ENCODE measurements at places on chromosomes 5 and 9.

DNA sequence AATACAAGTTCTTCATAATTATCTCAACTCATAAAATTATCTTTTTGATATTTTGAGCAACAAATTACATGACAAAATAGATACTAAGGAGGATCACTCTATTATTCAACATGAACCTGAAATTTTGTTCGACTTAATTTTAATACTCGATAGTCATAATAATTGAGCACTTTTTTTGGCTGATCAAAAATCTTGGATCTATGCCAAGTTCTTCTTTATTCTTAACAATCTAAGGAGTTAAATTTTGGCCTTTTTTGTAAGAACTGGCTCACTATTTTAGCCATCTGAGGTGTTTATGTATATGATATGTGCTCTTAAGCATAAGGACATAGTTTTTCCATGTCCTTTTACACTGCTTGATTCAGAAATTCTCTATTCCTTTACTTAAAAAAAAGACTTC, 996.1 kb upstream of the COX7C start:
- DNase-seq = no peak

DNA sequence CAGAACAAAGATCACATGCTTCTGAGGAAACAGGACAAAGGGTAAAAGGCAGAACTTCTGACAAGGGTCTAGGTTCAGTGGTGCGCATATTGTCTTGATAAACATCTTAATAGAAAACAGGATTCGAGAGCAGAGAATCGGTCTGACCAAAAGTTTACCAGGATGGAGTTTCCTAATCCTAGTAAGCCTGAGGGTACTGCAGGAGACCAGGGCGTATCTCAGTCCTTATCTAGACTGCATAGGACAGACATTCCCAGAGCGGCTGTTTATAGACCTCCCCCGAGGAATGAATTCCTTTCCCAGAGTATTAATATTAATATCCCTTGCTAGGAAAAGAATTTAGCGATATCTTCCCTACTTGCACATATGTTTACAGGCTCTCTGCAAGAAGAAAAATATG, 32.4 kb upstream of the TNFSF8 start:
- no peak for DNase-seq

GRCh38 chr9:106035806-106036205, 341.5 kb downstream of the TMEM38B start:
- no peak for DNase-seq

DNA sequence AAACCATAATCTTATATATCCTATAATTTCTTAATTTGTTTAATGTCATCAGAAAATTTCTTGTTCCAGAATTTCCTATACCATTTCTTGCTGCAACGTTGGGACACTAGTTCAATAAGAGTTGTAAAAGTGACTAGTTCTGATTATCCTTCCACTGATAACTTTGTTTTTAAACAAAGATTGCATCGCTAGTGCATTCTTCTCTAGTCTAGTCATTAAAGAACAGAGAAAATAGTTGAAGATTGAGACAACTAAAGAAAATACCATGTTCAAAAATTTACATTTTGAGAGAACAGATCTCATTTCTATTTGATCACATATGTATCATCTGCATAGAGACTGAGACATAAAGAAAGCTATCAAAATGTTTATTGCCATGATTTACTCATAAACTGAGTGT, 1888.2 kb downstream of the EFNA5 start:
- no peak for DNase-seq

DNA sequence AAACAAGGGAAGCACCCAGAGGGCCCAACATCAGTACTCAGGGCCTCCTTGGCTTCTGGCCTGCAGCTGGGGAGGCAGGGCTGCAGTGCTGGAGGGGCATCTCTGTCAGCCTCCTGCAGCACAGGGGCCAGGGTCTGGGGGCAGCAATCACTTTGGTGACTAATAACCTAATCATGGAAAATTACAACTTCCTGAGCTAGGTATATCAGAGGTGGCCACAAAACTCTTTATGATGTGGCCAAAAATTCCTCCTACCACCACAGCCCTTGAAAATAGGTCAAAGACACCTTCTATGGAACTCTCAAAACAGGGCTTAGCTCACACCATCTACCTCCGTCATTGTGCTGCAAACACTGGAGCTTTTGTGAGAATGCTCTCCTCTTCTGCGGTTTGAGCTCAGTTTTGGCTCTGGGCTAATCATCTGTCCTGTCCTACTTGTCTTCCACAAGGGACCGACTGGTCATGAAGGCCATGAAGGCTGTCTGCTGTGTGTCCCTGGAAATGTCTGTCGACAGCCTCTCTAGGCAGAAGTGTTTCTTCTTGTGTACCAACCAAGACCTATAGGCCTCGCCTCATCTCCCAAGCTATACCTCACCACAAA, 28.6 kb downstream of the CSF2 start:
- DNase-seq = peak; percentile 63

DNA sequence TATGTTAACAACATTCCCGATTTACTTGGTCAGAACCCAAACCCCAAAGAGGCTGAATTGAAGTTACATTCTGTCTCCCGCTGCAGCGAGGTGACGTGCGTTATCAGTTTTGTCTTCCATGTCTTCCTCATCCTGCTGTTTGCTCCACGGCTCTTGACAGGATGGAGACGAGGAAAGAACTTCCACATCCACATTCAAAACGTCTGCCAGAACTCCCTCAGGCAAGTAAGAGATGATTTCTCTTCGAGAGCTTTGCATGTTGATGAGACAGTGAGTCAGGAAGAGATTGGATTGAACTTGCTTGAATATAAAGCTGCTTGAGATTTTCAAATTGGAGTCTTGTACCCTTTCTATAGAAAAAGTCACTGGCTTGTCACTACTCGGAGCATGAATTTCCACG, 242.6 kb downstream of the AUH start:
- no peak for DNase-seq

DNA sequence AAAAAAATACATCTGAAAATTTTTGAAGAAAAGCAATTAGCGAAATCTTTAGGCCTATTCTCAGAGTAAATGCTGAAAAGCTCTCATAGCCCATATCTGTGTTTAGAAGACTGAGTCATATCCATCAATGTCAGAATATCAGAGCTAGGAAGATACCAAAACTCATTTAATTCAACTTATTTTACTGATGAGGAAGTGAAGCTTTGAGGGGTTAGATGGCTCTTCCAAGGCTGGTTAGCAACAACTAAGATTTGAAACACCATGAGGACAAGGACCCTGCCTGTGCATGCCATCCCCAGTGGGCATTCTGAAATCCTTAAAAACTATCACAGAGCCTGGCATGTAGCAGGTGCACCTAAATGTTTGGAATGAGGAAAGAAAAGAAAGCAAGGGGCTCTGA, 2.5 kb downstream of the FREM1 start:
- no peak for DNase-seq

DNA sequence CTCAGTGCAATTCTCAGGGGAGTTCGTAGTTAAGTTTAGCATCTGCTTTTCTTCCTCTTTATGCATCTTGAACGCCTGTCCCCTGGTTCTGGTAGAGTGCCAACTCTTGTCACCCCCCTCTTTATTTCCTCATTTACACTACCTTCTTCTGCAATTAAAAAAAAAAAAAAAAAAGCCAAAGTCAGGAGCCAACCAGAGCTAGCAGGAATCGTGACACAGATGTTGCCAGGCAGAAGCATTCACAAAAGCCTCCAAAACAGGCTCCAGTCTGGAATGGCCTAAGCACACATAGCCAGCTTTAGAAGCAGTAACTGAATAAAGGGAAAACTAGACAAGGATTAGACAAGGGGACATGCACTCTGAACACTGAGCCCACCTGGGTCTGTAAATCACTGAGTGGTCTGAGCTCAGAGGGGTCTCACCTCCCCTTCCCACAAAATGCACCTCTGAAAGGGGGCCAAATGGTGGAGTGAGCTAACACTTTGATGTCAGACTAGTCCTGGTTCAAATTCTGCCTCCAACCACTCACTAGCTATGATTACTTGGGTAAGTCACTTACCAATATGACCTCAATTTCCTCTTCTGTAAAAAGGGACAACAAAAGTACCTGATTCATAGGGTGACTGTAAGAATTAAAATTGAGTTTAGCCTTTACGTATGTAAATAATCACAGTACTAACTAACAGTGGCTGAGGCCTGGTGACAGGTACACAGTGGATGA, 2.0 kb downstream of the CD74 start:
- DNase-seq = peak; percentile 49

DNA sequence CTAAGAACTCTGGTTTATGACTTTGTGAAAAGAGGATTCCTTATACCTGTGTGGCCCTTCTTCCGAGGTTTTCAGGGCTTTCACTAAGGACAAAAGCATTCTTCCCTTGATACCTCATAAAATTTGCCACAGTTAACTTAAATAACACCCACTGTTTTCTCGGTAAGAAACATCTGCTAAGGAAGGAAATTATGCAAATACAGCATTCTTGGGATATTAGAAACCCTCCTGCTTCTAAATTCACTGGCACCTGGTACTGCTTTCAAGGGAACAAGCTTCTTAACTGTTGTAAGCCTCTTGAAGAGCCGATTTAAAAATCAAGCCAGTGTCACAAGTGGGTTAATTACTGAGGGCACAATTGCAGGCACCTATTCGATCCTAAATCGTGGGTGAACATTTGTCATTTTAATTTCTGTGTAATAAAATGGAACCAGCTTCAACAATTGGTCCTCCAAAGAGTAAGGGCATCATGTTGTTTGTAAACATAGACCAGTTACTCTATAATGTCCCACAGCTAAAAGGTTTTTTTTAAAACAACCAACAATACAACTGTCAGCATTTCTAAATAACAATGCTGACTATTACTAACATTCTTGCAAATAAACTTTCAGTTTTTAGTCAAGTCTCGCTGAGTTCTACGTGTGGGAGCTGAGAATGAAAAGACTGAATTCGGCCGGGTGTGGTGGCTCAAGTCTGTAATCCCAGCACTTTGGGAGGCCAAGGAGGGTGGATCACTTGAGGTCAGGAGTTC, 26.6 kb downstream of the AK3 start:
- no peak for DNase-seq

DNA sequence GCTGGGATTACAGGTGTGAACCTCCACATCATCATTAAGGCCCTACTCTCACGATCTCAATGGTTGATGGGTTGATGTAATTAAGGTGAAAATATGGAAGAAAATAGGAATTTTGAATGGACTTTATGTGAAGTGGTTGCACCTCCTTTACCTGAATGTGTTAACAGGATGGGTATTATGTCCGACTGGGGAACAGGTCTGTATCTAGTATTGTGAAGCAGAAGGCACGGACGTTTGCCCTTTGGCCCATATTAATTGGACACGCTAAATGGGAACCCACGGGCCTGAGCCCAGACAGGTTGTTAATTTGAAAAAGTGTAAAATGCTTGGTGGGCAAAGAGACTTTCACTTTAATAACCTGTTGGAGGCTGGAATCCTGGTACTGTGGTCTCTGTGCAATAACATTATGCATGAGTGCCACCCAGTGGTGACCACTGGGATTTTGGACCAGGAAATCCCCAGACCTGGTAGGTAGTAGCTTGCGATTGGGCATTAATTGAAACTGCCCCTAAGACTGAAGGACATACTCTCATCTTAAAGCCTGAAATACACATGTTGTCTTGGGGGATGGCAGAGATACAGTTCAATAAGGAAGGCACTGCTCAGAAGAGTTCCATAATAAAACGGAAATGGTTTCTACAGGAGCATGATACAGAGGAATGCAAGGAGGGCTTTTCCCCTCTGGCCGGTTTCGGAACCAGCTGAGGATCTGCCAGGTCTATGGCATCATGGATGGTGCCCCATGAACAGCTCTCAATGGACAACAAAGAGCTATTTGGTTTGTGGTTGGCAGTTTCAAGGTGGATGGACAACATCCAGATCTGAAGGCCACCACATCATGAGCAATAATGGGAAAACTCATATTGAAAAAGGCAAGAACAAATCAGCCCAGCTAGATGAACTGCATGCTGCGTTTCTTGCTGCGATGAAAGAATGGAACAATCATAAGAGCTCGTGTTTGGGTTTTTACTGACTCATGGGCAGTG, 26.2 kb upstream of the BICD2 start:
- DNase-seq = peak; percentile 77

All from stimulated activated CD4-positive, alpha-beta T cell treated with anti-CD3 and anti-CD28 coated beads, Interleukin-4, amount 100 ng/mL, for 24 hours (primary cell).